Adrenal gland (tissue), 19 donors: ENCODE measurements at places on chromosomes 4 and X. TPM values are rescaled to one million over a fixed set of nuclear protein-coding genes. Genes with fewer than 3 reads are reported as not detected.

- H3K36me3 ChIP-seq: no peaks in the 10 kb centered on the region
- H3K4me1 ChIP-seq: no peaks in the 10 kb centered on the region
- H3K27ac ChIP-seq: no peak overlapping the region
- H3K4me3 ChIP-seq: no peak overlapping the region
- no peak for DNase-seq
Measured at GRCh38 chrX:99469439-99469838, 940.6 kb downstream of the PCDH19 start.

DNA sequence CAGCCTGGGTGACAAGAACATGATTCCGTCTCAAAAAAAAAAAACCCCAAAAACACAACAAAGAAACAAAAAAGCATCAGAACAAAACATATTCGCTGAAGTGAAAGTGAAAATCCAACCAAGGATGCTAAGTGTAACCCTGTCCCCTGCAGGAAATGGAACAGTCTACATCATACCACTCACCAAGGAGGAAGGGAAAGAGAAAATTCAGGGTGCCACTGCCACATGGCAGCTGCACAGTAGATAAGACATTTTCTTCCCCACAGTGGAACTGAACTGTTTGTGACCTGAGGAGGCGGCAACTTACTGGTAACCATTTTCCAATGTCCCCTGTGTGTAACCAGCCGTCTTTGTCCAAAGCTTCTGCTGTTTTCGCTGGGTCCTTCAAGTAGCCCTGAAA, 28.2 kb upstream of the CENPU start:
- H3K4me3 ChIP-seq: no peak overlapping the region
- no peak overlapping the region for H3K27ac ChIP-seq

The LEF1 gene
- total RNA-seq: 38.6 TPM

DNA sequence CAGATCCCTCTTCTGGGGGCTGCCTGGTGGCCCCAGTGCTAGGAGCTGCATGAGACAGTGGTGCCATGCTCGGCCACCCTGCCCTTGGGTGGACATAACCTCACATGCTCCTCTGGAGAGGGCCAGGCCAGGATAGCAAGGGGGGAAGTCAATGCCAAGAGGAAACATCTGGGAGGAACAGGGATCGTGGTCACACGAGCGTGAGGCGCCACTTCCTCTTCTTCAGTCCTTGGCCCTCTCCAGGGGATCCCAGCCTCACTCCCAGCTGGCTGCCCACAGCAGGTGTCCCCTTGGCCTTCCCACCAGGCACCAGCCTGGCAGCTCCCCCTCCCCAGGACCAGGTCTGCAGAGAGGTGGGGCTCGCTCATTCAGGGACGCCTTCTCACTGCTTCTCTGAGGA, 28.6 kb downstream of the TBC1D14 start:
- H3K36me3 ChIP-seq: no peaks in the 10 kb centered on the region
- peak; percentile 42 for DNase-seq
- no peak overlapping the region for H3K27ac ChIP-seq
- H3K4me1 ChIP-seq: peaks cover 23% of the 10 kb centered on the region
- H3K4me3 ChIP-seq: no peak overlapping the region

The AMBN gene
- total RNA-seq: not detected
